ENCODE measurements at places on chromosomes 1 and 21. TPM values are rescaled to one million over a fixed set of nuclear protein-coding genes. Genes with fewer than 3 reads are reported as not detected.

The VAMP4 gene
- 18.8 TPM for total RNA-seq

- DNase-seq: no peak
- H3K4me1 ChIP-seq: peaks cover 5% of the 10 kb centered on the region
- H3K4me3 ChIP-seq: no peak overlapping the region
- H3K36me3 ChIP-seq: no peaks in the 10 kb centered on the region
- H3K27ac ChIP-seq: no peak overlapping the region
Measured at GRCh38 chr1:199867601-199868000, 159.9 kb upstream of the NR5A2 start.

GRCh38 chr1:37157634-37158033 lies 123.3 kb upstream of the GRIK3 start:
- no peak overlapping the region for H3K27ac ChIP-seq
- peaks cover 15% of the 10 kb centered on the region for H3K27me3 ChIP-seq
- no peaks in the 10 kb centered on the region for H3K36me3 ChIP-seq
- H3K4me1 ChIP-seq: no peaks in the 10 kb centered on the region
- DNase-seq: no peak
- no peak overlapping the region for H3K4me3 ChIP-seq

- H3K27me3 ChIP-seq: no peaks in the 10 kb centered on the region
- H3K4me1 ChIP-seq: peaks cover 34% of the 10 kb centered on the region
- H3K36me3 ChIP-seq: no peaks in the 10 kb centered on the region
Measured at GRCh38 chr1:181152892-181153633, 64.6 kb downstream of the IER5 start.

- DNase-seq: no peak
- H3K4me3 ChIP-seq: peak overlapping the region; percentile 93
- peaks cover 45% of the 10 kb centered on the region for H3K4me1 ChIP-seq
- peak overlapping the region; percentile 93 for H3K27ac ChIP-seq
Measured at GRCh38 chr1:1308756-1309250, 406 bp downstream of the PUSL1 start.

Measured in lower lobe of right lung (tissue), 2 donors.